ENCODE measurements at places on chromosomes 16 and 17. TPM values are rescaled to one million over a fixed set of nuclear protein-coding genes. Genes with fewer than 3 reads are reported as not detected.

- no peak for DNase-seq
Measured at GRCh38 chr17:56597495-56597990, 4.0 kb downstream of the NOG start.

DNA sequence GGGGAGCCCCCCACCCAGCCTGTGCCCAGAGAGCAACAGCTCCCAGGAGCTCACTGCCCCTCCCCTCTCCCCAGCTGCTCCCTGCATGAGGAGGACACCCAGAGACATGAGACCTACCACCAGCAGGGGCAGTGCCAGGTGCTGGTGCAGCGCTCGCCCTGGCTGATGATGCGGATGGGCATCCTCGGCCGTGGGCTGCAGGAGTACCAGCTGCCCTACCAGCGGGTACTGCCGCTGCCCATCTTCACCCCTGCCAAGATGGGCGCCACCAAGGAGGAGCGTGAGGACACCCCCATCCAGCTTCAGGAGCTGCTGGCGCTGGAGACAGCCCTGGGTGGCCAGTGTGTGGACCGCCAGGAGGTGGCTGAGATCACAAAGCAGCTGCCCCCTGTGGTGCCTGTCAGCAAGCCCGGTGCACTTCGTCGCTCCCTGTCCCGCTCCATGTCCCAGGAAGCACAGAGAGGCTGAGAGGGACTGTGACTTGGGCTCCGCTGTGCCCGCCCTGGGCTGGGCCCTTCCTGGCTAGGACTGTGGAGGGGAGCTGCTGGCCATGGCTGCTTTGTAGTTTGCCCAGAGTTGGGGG lies 584 bp downstream of the TCAP start:
- peak; percentile 62 for DNase-seq

The FOXN1 gene
- polyA plus RNA-seq: not detected

- DNase-seq: no peak
Measured at GRCh38 chr16:50400967-50401348, 32.2 kb upstream of the BRD7 start.

- DNase-seq: no peak
Measured at GRCh38 chr16:48916566-48916965, 306.6 kb upstream of the N4BP1 start.

DNA sequence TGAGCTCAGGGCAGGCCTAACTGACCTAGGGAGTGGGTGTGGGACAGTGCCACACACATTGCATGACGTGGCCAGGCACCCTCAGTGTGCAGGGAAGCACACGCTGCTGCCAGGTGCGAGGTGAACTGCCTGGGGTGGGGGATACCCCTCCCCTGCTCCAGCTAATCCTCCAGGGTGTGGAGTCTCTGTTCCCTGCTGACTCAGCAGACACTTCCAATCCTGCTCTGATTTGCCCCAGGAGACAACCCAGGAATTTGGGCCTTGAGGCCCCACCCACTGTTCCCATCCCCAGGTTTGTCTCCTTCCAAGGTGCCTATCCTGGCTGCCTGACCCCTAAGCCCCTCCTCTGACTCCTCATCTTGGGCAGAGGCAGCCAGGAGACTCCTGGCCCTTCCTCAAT lies 10.7 kb downstream of the DLX3 start:
- DNase-seq: no peak

GRCh38 chr17:13491916-13492736 lies 109.6 kb downstream of the HS3ST3A1 start:
- DNase-seq: no peak

GRCh38 chr17:64066716-64067115 lies 46.3 kb upstream of the ICAM2 start:
- no peak for DNase-seq

- no peak for DNase-seq
Measured at GRCh38 chr17:4658478-4659305, 17.2 kb upstream of the ALOX15 start.

The GGT6 gene
- not detected for polyA plus RNA-seq

Data from A549 (cell line).